ENCODE measurements at places on chromosomes 1 and 21.

DNA sequence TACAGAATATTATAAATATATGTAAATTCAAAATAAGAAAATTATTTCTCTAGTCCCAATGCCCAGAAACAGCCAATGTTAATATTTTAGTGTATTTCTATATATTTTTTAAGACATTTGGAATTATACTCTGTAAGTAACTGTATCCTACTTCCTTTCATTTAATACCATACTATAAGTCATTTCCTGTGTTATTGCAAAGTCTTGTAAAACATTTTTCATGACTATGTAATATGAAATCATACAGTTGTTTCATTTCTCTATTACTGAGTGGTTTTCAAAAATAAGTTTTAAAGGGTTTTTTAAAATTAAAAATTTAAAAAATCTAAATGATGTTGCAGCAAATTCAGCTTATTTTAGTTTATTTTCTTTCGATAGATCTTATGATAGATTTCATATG is 2.0 kb downstream of the RNASEL start:
- H3K4me3 ChIP-seq, result no peak overlapping the region
- H3K27ac ChIP-seq, result no peak overlapping the region
- H3K36me3 ChIP-seq, result peaks cover 7% of the 10 kb centered on the region
- no peaks in the 10 kb centered on the region for H3K27me3 ChIP-seq
- DNase-seq, result no peak

- H3K27ac ChIP-seq, result no peak overlapping the region
- H3K27me3 ChIP-seq, result no peaks in the 10 kb centered on the region
- peak; percentile 81 for DNase-seq
- no peak overlapping the region for H3K4me3 ChIP-seq
- peaks cover 6% of the 10 kb centered on the region for H3K4me1 ChIP-seq
Observed at GRCh38 chr21:38861056-38861455, 55.3 kb downstream of the ETS2 start.

DNA sequence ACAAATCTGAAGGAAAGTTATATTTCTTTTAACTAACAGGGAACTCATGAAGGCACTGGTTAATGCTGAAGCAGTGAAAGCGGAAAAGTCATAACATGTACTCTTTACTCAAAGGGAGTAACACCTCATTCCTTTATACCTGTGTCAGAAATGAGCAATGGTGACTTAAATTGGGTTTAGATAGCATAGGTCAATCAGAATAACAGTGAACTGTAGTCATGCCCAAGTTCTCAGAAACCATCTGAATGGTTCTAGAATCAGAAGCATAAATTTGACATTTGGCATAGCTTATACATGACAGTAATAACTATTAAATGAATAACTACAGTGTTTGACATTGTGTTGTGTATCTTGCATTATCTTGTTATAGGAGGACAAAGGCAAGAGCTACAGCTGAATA is 382.0 kb downstream of the NUF2 start:
- no peak overlapping the region for H3K27ac ChIP-seq
- no peaks in the 10 kb centered on the region for H3K4me1 ChIP-seq
- H3K27me3 ChIP-seq, result no peaks in the 10 kb centered on the region
- no peak for DNase-seq

DNA sequence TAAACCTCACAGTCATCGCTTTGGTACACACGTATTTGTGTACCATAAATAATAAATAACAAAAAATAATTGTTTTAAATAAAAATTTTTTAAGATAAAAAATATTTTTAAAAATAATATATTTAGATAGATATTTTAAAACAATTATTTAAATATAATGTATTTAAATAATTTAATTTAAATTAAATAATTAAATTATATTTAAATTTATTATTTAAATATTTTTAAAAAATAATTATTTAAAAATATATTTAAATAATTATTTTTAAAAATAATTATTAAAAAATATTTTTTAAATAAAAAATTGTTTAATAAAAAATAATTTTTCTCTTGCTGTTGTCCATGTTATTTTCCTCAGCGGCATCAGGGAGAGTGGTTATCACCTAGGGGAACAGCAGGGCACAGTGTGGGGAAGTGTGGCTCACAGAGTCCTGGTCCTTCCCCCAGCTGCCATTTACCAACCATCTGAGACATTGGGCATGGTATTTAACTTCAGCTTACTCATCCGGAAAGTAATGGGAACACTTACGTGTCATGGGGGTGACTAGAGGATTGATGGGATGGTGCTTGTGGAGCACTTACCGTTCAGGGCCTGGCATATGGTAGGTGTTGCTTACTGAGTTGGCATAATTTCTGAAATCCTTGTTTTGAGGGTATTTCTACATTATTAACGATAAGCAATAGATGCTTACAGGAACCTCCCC is 92.9 kb upstream of the TSPAN2 start:
- no peaks in the 10 kb centered on the region for H3K27me3 ChIP-seq
- no peak for DNase-seq
- no peak overlapping the region for H3K4me3 ChIP-seq
- no peak overlapping the region for H3K27ac ChIP-seq
- H3K4me1 ChIP-seq, result peaks cover 28% of the 10 kb centered on the region

Data from lung (tissue), 17 donors.